NCI-H82 (cell line): ENCODE measurements at places on chromosomes 13 and 19.

- DNase-seq: peak; percentile 99
Measured at GRCh38 chr13:93235258-93236015, 8.8 kb downstream of the GPC6 start.

DNA sequence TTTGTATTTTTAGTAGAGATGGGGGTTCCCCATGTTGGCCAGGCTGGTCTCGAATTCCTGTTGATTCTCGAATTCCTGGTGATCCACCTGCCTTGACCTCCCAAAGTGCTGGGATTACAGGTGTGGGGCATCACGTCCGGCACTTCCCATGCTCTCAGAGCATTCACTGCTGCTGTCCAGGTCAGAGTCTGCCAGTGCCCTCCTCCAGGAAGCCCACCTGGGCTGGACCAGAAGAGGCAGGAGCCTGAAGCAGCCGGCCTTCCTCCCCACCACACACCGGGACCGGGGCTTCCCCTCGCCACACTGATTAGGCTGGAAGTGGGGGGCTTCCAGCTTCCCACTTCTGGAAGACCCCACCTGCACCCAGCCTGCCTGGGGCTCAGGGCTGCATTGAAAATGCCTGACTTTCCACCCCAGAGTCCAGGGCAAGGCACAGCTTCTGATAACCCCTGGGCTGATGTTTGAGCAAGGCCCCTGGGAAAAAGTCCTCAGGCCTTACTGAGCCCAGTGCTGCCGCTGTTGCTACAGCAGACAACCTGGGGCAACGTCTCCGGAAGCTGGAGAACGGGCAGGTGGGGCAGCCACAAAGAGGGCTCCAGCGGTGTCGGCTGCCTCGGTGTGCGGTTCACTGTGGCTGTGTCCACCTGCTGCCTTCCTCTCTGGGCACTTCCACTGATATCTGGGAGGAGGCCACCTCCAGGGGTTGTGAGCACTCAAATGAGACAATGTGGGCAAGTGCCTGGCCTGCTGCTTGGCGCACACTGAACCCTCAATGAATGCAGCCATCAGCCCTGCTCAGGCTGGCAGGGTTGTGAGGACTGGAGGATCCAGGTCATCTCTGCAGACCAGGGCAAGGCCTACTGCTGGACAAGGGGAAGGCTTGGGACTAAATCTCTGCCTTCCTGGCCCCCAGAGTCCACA, 22.6 kb downstream of the CEBPA start:
- no peak for DNase-seq

DNA sequence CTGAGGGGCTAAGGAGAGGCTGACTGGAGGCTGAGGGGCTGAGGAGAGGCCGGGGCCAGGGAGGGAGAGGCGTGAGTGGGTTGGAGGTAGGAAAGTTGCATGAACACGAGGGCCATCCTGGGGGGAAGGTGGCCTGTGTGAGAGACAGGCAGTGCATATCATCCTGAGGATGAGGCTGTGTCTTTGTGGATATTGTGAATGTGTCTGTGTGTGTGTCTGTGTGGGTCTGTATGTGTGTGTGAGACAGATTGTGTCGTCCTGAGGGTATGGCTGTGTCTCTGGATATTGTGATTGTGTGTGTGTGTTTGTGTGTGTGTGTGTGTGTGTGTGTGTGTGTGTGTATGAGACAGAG, 422 bp downstream of the ZNF71 start:
- DNase-seq: peak; percentile 28

- DNase-seq: peak; percentile 83
Measured at GRCh38 chr19:18203408-18203862, 407 bp downstream of the RAB3A start.

- peak; percentile 98 for DNase-seq
Measured at GRCh38 chr19:55585658-55586339, 5.2 kb upstream of the ZNF579 start.

GRCh38 chr19:45767881-45768654, 984 bp downstream of the SIX5 start:
- DNase-seq: peak; percentile 72

DNA sequence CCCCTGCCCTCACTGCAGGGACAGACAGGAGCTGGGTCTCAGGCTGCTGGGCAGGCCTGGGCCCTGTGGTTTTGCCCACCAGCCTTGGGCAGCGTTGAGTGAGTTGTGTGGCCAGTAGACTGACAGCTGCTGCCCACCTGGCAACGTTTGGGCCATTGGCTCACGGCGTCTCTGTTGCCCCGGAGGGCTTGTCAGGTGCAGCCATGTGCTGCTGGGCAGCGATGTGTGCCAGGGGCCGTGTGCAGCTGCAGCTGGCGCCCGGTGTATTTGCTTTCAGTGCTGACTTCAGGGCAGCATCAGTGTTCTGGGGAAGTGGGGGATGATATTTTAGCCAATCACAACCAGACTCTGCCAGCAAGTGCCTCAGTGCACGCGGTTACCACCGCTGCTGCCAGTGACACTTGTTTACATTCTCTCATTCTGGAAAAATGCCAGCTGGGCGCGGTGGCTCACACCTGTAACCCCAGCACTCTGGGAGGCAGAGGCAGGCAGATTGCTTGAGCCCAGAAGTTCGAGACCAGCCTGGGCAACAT, 10.6 kb downstream of the FZR1 start:
- DNase-seq: no peak

DNA sequence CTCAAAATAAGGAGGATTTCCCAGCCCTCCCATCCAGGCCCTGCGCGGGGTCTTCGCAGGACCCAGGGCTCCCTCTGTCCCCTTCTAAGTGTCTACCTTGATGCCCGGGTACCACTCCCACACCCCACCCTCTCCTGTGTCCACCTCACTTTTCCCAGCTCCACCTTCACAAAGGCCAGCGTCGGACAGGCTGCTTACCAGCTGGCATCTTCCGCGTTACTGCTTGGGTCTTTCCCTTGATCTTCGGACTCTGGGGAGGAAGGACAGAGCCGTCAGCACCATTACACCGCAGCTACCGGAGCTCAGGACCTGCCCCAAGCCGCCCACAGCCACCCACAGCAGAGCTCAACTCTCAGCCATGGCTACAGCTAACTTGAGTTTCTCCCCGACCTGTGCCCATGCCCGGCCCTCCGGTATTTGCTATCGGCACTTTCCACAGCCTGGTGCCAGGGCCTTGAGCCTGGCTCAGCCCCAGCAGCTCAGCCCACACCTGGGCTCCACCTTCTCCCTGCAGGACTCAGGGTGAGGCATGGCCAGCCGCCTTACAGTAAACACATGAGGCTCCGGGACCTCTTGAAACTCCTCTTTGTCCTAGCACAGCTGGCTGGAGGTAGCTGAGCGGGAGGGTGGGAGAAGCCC, 3.8 kb downstream of the C13orf46 start:
- DNase-seq: no peak
